ENCODE measurements at places on chromosomes 4 and X.

DNA sequence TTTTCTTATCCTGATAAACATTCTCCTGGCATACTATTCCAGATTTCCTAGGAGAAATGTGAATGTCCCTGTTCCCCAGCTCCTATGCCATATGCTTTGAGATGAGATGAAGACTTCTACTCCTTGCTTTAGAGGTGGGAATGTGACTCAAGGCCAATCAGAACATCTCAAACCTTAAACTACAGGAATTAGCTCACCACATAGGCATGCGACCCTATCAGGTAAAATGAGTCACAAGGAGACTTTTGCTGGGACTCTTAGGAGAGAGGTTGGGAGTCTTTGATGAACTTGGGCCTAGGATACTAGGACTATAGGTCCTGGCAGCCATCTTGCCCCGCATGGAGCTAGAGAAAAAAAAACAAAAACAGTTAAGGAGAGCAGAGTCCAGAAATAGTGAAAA is 5.8 kb upstream of the USO1 start:
- ATAC-seq = no peak

DNA sequence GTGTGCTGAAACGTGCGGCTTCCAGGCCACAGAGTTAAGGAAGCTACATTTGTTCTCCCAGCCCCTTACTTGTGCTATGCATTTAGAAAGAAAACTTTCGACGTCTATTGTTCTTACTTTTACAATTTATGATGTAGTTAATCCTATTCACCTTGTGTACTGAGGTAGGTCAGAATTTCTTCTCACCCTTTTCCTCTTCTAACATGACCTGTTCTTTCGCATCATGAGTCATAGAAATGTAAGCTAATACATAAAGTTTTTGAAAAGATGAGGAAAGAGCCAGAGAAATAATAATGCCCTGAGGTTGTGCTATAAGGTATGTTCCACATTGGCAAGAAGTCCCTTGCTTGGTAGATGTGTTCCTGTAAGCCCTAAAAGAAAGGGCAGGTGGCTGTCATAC is 298.3 kb downstream of the TRIML1 start:
- ATAC-seq = no peak

- ATAC-seq = no peak
Observed at GRCh38 chr4:11338956-11339782, 89.5 kb downstream of the HS3ST1 start.

DNA sequence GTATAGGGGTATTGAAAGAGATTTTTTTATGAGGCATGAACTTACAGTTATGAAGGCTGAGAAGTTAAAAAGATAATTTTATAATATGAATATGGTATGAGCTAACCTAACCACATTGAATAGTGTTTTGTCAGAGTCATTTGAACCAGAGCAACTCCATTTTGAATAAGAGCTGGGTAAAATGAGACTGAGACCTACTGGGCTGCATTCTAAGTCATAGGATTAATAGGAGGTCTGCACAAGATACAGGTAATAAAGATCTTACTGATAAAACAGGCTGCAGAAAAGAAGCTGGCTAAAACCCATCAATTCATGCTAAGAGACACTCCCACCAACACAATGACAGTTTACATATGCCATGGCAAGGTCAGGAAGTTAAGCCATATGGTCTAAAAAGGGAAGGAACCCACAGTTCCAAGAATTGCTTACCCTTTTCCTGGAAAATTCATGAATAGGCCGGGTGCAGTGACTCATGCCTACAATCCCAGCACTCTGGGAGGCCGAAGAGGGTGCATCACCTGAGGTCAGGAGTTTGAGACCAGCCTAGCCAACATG is 209.2 kb downstream of the TECRL start:
- no peak for ATAC-seq

DNA sequence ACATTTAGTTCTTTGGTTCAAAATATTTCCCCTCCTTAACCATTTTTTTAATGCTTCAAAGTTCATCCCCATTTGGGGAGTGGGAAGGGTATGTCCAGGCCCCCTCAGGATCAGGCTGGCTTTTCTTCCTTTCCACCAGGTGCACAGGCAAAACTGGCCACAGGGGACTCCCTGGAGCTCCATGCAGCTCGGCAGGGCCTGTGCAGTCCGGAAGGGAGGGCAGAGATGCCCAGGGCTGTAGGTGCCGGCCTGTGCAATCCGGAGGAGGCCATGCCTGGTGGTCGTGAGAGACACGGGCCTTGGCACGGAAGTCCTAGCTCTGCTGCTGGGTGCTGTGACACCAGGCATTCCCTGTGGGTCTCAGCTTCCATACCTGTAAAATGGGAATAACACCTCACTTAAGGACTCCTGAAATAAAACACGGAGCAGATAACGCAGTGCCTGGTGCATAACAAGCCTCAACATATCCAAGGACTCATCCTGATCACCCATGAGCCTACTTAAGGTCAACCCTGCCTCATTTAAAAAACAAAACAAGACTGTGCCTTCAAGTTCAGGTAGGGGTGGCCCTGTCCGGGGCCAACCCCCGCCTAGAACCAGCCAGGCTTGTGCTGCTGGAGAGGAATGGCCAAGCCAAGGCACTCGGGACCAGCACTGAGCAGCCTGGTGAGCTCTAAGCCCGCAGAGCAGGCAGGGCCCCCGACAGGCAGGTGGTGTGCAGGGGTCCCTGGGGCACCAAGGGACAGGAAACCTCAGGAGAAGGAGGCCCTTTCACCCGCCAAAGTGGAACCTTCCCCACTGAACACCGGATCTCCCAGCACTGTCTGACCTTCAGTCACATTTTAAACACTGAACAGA is 21.2 kb upstream of the CYP4V2 start:
- no peak for ATAC-seq

GRCh38 chr4:163679189-163679588 is 184.7 kb downstream of the TMA16 start:
- no peak for ATAC-seq

GRCh38 chrX:150542846-150543229 is 25.6 kb upstream of the MTM1 start:
- ATAC-seq = no peak

GRCh38 chrX:124280294-124280902 is 52.1 kb upstream of the TEX13D start:
- ATAC-seq = no peak

DNA sequence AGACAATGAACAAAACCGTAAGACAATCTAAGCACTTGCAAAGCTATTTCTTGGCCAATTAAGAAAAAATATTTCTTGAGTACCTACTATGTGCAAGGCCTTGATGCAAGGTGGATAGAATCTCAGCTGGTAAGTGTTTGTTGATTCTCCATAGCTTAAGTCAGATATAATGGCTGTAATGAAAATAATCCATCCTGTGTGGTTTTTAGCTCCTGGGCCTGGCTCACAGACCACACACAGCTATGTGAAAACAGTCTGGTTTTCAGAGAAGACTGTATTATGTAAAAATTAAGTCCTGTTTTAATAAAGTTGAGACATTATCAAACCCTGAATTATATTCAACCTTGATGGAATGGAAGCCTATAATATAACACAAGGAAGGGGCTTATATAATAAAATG is 7.8 kb upstream of the DDIT4L start:
- no peak for ATAC-seq

- ATAC-seq = no peak
Observed at GRCh38 chrX:150913511-150913910, 15.0 kb upstream of the CD99L2 start.
